ENCODE measurements at places on chromosomes 16 and 17.

GRCh38 chr17:45160447-45161287, 1.0 kb upstream of the HEXIM2 start:
- DNase-seq, result peak; percentile 97

DNA sequence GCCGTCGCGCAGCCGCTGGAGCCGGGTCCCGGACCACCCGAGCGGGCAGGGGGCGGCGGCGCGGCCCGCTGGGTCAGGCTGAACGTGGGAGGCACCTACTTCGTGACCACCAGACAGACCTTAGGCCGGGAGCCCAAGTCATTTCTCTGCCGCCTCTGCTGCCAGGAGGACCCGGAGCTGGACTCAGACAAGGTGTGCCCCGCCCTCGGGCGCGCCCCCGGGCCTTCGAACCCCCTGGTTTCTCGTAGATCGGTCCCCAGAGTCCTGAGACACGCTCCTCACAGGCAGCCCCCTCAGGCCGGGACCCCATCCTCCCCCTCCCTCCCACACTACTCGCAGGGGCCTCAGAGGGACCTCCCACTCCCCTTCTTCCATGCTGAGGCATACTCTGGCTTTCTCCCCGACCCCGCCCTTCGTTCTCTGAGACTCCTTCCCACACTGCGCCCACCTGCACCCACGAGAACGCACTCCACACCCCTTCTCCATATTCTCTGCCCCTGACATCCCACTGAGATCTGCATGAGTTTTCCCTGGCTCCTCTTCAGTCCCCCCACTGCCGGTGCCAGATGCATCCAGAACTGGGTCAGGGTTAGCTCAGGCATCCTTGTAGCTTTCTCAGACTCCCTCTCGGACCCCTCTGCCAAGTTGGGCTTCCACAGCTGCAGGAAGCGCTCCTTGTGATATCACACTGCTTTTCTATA, 523 bp downstream of the KCTD2 start:
- DNase-seq, result no peak

GRCh38 chr16:10231563-10231962, 49.3 kb upstream of the GRIN2A start:
- no peak for DNase-seq

GRCh38 chr17:59826706-59827453, 65.9 kb downstream of the TUBD1 start:
- no peak for DNase-seq

DNA sequence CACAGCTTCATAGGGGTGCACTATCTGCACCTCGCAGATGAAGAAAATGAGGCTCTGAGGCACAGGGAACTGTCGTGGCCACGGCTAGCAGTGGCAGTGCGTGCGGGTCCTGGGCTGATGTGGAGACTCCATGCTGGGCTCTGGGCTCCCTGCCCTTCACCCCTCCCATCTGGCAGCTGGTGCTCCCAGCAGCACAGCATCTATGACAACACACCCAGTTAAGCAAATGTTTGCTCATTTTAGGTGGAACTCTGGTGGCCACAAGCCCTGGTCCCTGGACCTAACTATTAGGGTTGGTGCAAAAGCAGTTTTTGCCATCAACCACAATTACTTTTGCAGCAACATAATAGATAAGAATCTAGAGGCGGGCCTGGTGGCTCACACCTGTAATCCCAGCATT, 30.9 kb downstream of the IFT140 start:
- DNase-seq, result no peak

- no peak for DNase-seq
These were observed 12.2 kb downstream of the ASGR2 start for GRCh38 chr17:7102421-7102820.

DNA sequence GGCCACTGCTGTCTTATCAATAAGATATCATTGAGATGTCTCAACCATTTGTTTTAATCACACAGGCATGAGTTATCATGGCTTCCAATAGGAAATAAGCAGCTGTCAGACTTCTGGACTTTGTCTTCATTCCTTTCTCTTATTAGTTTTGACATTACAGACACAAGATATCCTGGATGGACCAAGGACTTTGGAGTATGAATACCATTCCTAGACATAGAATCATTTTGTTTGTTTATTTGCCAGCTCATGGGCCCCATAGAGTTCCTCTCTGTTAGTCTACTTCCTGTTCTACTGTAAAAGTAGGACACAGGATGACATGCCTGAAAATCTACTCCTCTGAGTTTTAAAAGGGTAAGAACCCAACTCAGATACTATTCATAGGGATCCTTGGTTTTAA, 77.7 kb upstream of the KCNJ16 start:
- no peak for DNase-seq

- no peak for DNase-seq
These were observed 34.1 kb downstream of the IL21R start for GRCh38 chr16:27436065-27436464.

- DNase-seq, result no peak
These were observed 143.2 kb upstream of the CDH5 start for GRCh38 chr16:66223176-66223780.

DNA sequence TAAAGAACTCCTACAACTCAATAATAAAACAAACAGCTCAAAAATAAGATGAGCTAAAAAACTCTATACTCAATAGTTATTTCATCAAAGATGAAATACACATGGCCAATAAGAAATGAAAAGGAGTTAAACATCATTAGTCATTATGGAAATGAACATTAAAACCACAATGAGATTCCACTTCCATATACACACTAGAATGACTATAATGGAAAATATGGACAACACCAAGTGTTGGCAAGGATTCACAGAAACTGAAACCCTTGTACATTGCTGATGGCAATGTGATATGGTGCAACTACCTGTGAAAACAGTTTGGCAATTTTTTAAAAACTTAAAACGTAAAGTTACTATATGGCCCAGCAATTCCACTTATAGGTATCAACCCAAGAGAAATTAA, 91.4 kb downstream of the GRIN2A start:
- no peak for DNase-seq

DNA sequence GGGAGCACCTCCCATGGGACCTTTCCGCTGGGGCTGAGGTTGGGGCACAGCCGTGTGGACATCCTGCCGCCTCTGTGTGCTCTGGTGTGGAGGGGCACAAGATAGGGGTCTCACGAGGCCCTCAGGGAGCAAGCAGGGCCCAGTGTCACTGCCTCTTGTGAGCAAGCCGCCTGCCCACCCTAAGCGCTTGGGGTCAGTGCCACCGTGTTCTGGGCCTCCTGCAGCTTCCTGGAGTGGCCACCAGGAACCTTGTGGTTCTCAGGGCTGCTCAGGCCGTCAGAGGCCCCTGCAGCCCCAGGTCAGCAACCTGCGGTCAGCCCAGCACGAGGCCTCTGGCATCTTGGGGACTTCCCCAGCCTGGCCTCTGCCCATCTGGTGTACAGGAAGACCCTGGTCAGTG, 13.6 kb upstream of the CAPN15 start:
- no peak for DNase-seq

DNA sequence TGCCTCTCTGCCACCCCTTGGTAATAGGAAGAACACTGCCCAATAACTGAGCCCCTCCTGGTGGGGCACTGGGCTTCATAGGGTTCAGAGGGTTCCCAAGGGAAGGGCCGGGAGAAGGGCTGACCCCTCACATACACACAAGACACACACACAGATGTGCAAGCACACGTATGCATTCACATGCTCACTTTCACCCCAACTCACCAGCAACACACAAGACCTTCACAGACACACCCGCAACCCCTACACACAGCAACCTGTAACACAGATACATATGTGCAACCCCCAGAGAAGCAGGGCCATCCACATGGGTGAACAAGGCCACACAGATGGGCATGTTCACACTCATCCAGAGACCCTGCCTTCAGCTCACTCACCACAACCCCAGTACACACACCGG, 225.1 kb downstream of the ZNF423 start:
- no peak for DNase-seq

DNA sequence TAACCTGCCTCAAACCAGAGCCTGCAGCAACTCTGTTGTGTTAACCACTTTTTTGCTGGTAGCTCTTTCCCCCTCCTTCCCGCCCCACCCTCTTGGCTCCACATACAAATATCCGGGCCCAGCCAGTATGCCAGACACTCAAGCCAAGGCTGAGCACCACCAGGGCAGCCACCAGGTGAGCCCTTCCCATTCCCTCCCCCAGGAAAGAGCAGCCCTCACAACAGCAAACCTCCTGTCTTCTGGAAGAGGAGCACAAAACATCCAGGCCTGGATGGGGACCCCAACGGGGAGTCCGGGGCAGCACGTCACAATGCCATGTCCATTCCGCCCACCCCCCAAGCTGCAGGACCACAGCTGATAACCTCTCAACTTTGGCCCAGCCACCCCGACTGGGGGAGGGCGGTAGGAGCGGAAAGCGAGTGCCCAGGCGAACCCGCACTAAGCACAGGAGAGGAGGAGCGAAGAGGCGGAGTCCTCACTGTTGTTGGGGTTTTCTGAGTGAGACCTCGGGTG, 757 bp downstream of the ORMDL3 start:
- peak; percentile 65 for DNase-seq
